ENCODE measurements at places on chromosomes 1 and 21. TPM values are rescaled to one million over a fixed set of nuclear protein-coding genes. Genes with fewer than 3 reads are reported as not detected.
A peak's percentile ranks its signal among the peaks of the same experiment; 100 is the strongest.

The KCNN3 gene
- total RNA-seq, result 1.2 TPM

The OR2L5 gene
- total RNA-seq, result not detected

The TP73 gene
- not detected for total RNA-seq

The PGLYRP3 gene
- not detected for total RNA-seq

GRCh38 chr1:204463125-204464060 lies 31.2 kb downstream of the PIK3C2B start:
- H3K27ac ChIP-seq, result peak overlapping the region; percentile 71
- no peak for DNase-seq
- peaks cover 49% of the 10 kb centered on the region for H3K4me1 ChIP-seq
- H3K36me3 ChIP-seq, result peaks cover 82% of the 10 kb centered on the region

GRCh38 chr1:32454726-32455125 lies 10.1 kb upstream of the ZBTB8B start:
- H3K4me3 ChIP-seq, result no peak overlapping the region
- peak; percentile 16 for DNase-seq
- no peaks in the 10 kb centered on the region for H3K27me3 ChIP-seq
- H3K36me3 ChIP-seq, result no peaks in the 10 kb centered on the region
- no peaks in the 10 kb centered on the region for H3K4me1 ChIP-seq

DNA sequence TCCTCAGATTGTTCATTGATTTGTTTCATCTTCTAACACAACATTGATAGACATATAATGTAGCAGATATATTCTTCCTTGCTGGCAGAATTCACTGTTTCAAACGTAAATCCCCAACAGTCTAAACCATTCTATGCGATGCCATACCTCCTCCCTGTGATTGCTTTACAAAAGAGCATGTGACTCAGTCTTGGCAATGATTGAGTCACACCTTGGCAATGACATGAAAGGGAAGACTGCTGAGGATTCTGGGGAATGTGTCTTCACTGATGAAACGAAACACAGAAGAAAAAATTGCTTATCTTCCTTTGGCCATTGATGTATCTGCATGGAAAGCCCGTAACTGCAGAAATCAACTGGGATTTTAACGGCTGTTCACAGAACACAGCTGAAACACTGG lies 409.6 kb upstream of the ZRANB2 start:
- H3K4me3 ChIP-seq, result no peak overlapping the region
- H3K27me3 ChIP-seq, result no peaks in the 10 kb centered on the region
- no peaks in the 10 kb centered on the region for H3K36me3 ChIP-seq
- no peak for DNase-seq
- no peak overlapping the region for H3K27ac ChIP-seq
- no peaks in the 10 kb centered on the region for H3K4me1 ChIP-seq
